Fibroblast of lung (primary cell): ENCODE measurements at places on chromosomes 7 and 10. TPM values are rescaled to one million over a fixed set of nuclear protein-coding genes. Genes with fewer than 3 reads are reported as not detected.
A peak's percentile ranks its signal among the peaks of the same experiment; 100 is the strongest.

Gene CLDN3
- 0.05 TPM in 1 of 2 replicates, not detected in the other for polyA plus RNA-seq

Gene ACBD5
- polyA plus RNA-seq: 16.9 and 21.3 TPM in 2 replicates

Gene ACTL6B
- polyA plus RNA-seq: not detected in 2 replicates

Gene PRLHR
- not detected in 2 replicates for polyA plus RNA-seq

DNA sequence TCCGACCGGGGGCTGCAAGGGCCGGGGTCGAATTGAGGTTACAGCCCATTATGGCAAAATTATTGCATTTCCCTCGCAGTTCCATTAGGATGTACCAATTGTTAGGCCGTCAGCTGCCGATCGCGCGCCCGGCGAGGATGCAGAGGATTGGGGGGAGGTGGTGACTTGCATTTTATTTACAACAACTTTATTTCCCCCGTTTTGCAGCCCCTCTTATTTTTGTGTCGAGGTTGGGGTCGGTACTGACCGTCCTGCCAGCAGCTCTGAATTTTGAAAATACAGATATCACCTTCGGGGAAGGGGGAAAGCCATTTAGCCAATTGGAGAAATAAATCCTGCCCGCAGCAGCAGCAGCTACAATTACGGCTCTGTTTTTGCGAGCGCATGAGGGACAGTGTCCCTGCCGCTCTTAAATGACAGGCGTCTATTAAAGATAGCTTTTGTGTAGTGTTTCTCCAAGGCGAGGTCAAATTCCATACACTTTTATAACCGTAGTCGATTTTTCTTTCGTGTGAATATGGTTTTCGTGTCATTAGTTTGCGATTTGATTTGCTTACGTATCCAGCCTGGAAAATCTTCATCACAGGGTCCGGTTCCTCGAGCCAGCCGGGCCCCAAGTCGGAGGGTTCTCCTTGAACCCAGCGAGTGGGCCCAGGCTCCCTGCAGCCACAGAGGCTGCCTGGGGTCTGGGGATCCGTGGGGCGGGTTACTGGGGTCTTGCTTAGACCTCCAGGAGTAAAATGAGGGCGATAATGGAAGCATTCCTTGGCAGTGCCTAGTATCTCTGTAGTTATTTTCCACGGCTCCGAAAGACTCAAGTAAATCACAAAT is 684 bp upstream of the HOXA5 start:
- peak; percentile 76 for DNase-seq

- DNase-seq: peak; percentile 52
Observed at GRCh38 chr10:117165538-117166417, 27.7 kb upstream of the VAX1 start.

- peak; percentile 74 for DNase-seq
Observed at GRCh38 chr7:29281782-29282541, 87.4 kb downstream of the CHN2 start.

DNA sequence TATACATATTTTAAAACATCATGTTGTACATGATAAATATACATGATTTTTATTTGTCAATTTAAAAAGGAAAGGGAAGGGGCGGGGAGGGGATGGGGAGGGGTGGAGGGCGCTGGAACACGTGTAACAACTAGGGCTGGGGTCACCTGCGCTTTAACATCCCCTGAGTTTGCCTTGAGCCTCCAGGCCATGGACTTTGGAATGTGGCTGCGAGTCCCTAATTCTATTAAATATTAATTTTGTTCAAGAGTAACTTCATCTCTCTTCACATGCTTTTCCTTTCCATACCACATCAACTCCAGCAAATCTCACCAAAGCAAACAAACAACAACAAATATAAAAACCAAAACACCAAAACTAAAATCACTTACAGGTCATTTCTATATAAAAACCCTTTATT is 10.6 kb downstream of the IFIT5 start:
- DNase-seq: no peak

- DNase-seq: peak; percentile 79
Observed at GRCh38 chr10:14751921-14752320, 22.8 kb downstream of the FAM107B start.

DNA sequence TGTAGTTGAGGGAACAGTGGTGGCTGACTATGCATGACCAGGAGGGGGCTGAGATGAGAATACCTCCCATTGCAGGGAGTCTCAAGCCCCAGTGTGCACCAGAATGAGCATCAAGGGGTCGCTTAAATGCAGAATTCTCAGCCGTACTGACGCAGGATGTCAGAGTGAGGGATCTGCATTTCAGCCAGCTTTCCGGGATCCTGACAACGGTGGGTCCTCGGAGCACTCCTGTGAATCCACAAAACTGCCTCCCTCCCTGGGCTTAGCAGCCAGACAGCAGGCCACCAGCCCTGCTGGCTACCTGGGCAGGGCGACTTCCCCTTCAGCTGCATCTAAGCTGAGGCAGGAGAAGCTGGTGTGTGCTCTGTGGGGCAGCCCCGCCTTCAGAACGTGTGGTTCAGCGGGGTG is 21.8 kb upstream of the LOXL4 start:
- no peak for DNase-seq

- peak; percentile 44 for DNase-seq
Observed at GRCh38 chr10:84256510-84257342, 11.9 kb downstream of the RGR start.

DNA sequence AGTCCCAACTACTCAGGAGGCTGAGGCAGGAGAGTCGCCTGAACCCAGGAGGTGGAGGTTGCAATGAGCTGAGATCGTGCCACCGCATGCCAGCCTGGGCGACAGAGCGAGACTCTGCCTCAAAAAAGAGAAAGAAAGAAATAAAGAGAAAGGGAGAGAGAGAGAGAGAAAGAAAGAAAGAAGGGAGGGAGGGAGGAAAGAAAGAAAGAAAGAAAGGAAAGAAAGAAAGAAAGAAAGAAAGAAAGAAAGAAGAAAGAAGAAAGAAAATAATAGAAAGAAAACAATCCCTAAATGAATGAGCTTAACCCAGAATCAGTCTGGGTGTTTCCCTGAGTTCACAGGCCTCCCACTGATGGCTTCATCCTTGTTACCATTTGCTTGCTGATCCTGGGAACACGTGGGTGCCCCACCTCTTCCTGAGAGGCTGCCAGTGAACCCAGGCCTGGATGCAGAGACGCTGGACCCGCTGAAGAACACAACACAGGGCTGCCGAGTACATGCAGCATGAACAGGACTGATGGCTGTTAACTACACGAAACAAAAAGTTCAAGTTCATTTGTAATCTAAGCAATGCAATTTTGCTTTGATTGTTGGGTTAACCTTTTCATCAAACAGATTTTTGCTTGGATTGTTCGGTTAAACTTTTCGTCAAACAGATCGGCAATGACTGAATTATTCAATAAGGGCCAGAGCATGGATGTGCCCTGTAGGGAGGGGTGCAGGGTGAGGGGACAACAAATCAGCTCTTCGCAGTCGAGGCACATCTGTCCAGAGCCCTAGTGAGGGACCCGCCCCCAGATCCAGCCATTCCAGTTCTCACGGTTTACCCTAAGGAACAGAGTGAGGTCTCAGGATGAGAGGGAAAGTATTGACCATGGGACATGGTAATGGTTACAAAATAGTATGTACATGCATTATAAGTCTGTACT is 11.5 kb downstream of the NPFFR1 start:
- DNase-seq: no peak

DNA sequence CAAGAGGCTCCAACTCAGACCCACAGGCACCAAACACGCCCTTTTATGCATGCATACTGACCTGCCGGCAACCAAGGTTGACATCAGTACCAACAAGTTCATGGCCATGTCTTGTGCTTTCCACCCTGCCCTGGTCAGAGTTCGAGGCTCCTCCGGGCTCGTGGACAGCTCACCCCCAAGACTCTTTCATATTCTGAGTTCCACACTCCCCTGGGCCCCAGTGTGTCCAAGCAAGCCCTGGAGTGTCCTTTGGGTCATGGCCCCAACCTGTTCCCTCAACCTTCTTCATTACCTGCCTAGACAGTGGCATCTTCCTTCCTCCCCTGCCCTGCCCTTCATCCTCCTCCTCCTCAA is 40.5 kb downstream of the HIF1AN start:
- DNase-seq: no peak

DNA sequence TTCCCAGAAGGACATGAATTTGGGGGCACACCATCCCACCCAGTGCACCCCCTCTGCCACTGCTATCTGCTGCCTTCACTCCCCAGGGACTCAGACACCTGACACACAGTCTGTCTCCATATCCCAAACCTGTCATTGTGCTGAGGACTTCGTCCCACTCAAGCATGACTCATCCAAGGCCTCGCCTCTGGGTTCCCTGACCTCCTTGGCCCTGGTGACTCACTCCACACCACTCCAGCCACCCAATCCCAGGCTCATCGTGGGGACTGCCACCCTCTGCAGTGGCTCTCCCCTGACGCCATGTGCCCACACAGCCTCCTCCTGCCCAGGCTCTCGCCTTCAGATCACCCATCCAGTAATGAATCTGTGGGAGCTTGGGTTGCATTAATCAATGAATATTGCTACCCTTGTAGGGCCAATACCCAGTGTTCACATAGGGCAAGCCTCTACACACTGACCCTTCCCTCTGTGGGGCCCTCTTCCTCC is 6.6 kb upstream of the INSIG1 start:
- peak; percentile 70 for DNase-seq

GRCh38 chr10:127576051-127576450 is 26.9 kb downstream of the NPS start:
- DNase-seq: no peak

DNA sequence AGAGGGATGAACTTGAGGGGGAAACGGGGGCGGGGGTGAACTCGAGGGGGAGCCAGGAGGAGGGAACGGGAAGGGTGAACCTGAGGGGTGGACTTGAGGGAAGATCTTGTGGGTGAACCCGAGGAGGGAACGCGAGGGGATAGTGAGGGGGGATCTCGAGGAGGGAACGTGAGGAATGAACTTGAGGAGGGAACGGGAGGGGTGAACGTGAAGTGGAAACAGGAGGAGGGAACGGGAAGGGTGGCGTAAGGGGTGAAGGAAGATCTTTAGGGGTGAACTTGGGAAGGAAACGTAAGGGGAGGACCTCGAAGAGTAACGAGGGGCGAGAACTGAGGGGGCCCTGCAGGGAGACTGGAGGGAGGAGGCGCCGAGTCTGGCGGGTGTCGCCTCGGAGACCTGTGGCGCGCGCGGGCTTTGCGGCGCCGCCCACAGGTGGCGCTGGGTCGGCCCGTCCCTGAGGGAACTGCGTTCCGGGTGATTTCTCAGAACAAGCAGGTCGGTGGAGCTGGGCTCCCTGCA is 651 bp downstream of the MYO3A start:
- peak; percentile 6 for DNase-seq
